Stimulated activated CD4-positive, alpha-beta T cell treated with anti-CD3 and anti-CD28 coated beads, Interleukin-2, amount 100 ng/mL, for 24 hours (primary cell): ENCODE measurements at places on chromosomes 16 and 17.

GRCh38 chr16:54508351-54508750 is 221.8 kb upstream of the IRX3 start:
- DNase-seq = no peak

GRCh38 chr16:64773638-64774037 is 348.2 kb downstream of the CDH11 start:
- no peak for DNase-seq

GRCh38 chr17:36926226-36926625 is 11.0 kb upstream of the LHX1 start:
- DNase-seq = no peak

- DNase-seq = no peak
These were observed 50.5 kb downstream of the JPH3 start for GRCh38 chr16:87652799-87653198.
